G401 (cell line): ENCODE measurements at places on chromosomes 3 and 15. TPM values are rescaled to one million over a fixed set of nuclear protein-coding genes. Genes with fewer than 3 reads are reported as not detected.

DNA sequence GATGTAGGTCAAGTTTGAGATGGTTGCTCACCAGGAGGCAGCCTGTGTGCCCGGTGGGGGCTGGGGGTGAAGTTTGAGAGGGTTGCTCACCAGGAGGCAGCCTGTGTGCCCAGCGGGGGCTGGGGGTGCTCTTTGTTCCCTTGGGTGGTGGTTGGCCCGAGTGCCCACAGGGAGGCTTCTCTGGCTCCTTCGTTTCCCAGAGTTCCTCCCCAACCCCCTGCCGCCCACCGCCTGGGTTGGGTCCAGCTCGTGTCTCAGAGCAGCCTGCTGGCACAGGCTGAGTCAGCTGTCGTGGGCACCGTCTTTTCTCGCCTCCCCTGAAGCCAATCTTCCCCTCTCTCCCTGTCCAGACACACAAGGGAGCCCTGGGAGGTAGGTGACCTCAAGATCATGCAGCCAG, 3.1 kb downstream of the APBA2 start:
- no peak for DNase-seq

Gene GNAT1
- total RNA-seq = not detected in 2 replicates

DNA sequence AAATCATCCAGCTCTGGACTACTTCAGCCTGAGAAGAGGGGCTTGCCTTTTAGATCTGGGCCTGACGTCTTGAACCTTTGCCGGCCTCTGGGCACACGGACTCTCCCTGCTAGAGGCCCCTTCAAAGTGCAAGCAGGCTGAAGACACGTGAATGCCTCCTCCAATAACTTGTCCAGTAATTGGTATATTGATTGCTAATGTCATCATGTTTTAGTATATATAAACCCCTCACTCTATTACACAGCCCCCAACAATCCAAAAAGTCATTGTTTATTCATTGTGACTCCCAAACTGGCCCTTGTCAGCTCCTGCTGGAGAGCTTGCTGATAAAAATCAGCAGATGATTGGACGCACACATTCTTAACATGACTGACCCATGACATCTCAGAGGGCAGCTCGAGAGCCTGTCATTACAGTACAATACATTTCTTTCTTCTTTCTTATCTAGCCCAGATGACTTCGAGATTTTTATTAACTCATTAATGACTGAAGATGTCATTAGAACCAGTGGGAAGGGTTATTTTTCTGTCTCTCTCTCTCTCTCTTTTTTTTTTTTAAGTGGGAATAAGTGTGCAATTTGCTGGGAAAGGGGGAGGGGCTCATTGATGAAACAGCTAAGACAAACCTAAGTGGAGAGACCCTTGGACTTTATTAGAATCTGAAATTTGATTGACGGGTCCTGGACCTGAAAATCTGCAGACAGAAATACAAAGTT, 65.5 kb upstream of the NR2F2 start:
- no peak for DNase-seq

- no peak for DNase-seq
Observed at GRCh38 chr3:188236271-188236670, 82.3 kb downstream of the LPP start.

Gene AEN
- total RNA-seq = 112 and 148 TPM in 2 replicates

- peak; percentile 69 for DNase-seq
Observed at GRCh38 chr3:139427283-139428060, 38.0 kb upstream of the COPB2 start.

Gene SLC9A9
- not detected in 2 replicates for total RNA-seq

- no peak for DNase-seq
Observed at GRCh38 chr3:32626631-32627030, 56.0 kb upstream of the DYNC1LI1 start.

DNA sequence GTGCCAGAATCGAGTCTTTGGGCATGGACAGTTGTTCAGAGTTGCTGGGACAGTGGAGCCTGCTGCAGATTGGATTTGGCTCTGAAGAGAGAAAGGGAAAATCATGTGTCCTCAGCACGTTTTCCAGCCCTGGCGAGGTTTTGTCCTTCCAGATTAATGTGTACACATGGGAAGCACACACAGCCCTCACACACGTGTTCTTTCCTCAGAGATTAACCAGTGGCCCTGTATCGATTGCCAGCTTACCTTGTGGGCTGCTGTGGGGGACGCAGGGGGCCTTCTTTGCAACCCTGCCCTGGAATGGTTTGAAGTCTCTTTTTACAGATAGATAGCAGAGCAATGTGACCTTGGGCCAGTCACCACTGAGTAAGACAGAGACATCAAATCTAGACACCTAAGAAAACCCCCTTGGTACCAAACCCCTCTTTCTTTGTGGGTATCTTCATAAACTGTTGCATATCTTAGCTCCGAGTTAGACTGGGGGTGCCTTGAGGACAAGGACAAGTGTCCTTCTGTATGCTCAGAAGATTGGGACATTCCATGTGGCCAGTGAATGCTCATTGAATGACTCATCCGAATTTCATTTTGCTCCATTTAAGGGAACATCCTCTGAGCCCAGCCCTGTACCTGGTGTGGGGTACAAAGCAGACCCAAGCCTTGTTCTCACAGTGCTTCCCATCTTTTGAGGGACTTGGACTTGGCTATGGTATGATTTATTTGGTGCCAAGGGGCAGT, 48.0 kb downstream of the SMAD6 start:
- no peak for DNase-seq

Gene TMF1
- total RNA-seq = 3.3 and 7.5 TPM in 2 replicates

DNA sequence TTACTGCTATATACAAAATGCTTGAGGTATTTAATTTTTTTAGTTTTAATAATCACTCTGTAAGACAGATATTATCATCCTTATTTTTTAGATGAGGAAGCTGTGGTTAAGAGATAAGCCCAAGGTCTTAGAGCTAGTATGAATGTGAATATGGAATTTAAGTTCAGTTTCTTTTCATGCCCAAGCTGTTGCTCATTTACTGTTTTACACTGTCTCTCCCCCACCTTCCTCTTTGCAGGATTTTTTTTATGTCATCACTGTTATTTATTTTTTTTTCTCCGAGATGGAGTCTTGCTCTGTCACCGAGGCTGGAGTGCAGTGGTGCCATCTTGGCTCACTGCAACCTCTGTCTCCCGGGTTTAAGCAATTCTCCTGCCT, 22.5 kb downstream of the MAP2K5 start:
- no peak for DNase-seq

Gene CLDN16
- total RNA-seq = not detected in 2 replicates

Gene TICRR
- 3.4 and 7.3 TPM in 2 replicates for total RNA-seq

- no peak for DNase-seq
Observed at GRCh38 chr15:78878356-78878755, 5.7 kb downstream of the MORF4L1 start.

DNA sequence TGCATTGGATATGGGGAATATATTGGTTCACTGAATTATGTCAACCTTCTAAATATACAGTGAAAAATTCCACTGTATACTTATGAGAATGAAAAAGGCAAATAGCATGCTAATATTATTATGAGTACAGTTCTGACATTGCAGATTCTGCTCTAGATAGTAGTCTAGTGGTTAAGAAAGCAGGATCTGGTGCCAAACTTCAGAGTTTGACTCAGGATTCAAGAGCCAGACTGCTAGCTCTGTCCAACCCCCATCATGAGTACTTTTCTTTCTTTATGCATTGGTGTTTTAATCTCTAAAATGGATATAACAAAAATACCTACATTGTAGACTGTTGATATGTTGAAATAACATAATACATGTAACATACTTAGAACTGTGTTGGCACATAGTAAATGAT, 57.3 kb upstream of the PLSCR4 start:
- no peak for DNase-seq

Gene FXR1
- 139 and 142 TPM in 2 replicates for total RNA-seq

DNA sequence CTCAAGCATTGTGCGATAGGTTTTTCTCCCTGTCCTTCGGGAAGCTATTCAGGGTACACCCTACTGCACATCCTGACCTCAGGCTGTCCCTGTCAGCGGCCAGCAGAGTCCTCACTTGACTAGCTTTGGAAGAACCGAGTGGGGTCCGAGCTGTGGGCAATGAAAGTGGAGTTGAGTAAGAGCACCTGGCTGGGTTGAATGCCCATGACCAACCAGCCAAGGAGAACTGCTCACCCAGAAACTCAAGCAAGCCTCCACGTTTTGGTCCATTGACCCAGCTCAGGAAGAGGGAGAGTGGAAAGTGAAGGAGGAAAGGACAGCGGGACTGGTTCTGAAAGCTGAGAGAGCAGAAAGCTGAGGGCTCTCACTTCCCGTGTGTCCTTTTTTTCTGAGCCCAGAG, 36.0 kb upstream of the HDGFL3 start:
- no peak for DNase-seq

DNA sequence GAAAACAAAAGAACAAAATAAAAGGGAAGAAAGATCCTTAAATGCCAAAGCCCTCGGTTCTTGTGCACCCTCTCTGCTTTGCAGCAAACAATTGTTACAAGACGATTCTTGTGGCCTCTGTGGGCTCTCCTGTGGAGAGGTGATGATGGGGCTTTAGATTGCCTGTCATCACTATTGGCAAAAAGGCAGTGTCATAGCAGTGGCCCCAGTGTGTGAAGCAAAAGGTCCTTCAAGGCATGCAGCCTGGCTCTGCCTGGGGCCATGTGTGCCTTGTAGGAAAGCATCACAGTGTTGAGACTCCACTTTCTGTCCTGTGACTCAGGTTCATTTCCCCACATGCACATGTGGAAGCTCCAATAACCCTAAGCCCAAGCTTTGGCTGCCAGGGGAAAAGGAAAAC, 43.7 kb downstream of the POC1A start:
- DNase-seq = no peak

- DNase-seq = no peak
Observed at GRCh38 chr15:48628832-48629231, 16.7 kb downstream of the FBN1 start.

DNA sequence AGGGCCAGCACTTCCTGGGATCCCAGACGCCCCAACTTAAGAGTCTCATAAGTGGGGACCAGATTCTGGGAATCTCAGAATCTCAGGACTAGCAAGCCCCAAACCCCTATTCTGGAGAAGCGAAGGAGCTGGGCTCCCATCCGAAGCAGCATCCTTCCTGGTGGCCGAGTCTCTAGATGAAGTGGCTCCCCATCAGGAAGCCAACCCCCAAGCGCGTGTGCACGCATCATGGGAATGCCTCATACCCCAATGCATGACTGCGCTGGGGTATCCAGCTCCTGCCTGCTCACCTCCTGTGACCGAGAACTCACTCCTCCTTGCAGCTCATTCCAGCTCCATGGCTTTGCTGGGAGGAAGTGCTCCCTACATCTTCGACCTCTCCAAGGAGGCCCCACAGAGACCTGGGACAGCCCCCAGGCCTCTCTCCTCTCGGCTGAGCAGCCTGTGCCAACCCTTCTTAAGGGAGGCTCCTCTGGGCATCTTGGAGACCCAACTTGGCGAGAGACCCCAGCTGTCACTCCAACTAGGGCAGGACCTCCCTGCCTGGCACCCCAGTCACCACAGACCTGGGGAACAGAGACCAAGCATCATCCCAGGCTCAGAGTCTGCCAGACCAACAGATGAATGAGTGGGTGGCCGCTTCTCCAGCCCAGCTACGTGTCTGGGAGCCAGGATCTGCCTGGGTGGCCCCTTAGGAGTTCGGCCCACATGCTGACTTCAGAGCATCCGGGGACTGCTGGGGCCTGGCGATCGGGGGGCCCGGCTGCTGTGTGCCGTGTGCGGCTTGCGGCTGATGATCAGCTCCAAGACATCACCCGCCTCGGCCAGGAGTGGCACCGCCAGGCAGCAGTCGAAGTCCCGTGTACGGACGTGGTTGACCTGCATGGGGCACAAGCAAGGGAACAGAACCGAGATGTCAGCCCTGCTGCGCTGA, 46.9 kb downstream of the GRIP2 start:
- DNase-seq = no peak

Gene CHD2
- 28.2 and 38.9 TPM in 2 replicates for total RNA-seq

GRCh38 chr3:111238885-111239284, 167.3 kb downstream of the NECTIN3 start:
- no peak for DNase-seq

GRCh38 chr3:192986379-192986778, 68.7 kb upstream of the MB21D2 start:
- DNase-seq = no peak

DNA sequence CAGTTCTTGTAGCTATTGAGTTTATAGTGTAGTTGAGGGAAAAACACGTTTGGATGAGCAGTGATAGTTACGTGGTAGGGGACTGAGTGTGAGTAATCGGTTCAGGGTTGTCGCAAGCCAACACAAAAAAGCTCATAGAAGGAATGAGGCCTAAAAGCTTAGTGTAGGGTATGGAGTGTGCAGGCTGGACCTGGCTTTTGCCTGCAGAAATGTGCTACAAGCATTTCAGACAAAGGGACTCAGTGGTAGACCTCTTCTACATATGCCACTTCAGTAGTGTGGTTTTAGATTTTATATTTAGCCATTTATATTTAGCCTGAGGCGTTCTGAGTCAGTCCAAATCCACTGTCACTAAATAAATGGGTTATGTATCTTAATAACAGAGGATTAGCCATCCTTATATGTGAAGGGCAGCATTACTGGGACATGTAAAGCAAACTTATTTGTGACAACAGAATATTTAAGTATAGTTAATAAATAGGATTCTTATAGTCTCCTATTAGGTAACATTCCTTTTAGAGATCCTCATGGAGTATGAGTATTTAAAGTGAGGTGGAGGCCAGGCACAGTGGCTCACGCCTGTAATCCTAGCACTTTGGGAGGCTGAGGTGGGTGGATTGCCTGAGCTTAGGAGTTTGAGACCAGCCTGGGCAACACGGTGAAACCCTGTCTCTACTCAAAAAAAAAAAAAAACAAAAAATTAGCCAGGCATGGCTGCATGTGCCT, 21.8 kb downstream of the ATP2C1 start:
- no peak for DNase-seq

DNA sequence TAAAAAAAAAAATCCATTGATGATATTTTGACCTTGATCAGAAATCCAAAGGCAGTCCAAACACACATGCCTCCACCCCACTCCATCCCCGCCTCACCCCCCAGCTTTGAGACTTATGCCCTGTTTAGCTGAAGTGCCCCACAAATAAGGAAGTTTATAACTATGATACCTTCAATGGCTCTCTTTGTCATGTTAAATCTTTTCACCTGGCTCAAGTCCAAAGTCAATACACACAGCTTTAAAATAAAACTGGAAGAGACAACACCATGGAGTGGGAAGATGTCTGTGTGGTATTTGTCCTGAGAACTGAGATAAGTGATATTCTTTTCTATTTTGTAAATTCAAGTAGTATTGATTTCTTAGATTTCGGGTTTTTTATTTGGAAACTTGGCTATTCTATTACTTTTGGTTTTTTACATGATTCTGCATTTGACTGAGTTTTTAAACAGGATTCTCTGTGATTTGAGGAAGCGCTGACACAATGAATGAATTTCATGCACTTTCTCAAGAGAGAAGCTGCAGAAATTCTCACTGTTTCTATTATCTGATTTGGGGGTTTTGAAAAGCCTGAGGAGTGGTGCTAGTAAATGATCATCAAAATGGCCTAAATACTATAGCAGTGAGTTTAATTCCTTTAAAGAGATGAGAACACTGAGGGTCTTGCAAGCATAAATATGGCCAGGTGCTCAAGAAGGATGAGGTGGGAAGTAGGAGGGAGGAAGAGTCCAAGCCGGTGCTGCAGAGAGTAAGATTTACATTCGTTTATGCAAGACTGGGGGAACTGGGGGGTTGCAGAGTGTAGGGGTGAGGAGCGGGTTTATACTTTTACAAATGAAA, 5.2 kb downstream of the FOXB1 start:
- no peak for DNase-seq

Gene ALCAM
- total RNA-seq = 0.24 and 0.49 TPM in 2 replicates

Gene RFC4
- total RNA-seq = 53.7 and 76.8 TPM in 2 replicates

Gene ZMYND10
- total RNA-seq = 10.1 TPM in 1 of 2 replicates, not detected in the other

Gene KLF15
- total RNA-seq = 5.9 and 8.7 TPM in 2 replicates
